ENCODE measurements at places on chromosomes 6 and 20.

- DNase-seq: no peak
Measured at GRCh38 chr20:55650657-55651360, 354.5 kb downstream of the CBLN4 start.

DNA sequence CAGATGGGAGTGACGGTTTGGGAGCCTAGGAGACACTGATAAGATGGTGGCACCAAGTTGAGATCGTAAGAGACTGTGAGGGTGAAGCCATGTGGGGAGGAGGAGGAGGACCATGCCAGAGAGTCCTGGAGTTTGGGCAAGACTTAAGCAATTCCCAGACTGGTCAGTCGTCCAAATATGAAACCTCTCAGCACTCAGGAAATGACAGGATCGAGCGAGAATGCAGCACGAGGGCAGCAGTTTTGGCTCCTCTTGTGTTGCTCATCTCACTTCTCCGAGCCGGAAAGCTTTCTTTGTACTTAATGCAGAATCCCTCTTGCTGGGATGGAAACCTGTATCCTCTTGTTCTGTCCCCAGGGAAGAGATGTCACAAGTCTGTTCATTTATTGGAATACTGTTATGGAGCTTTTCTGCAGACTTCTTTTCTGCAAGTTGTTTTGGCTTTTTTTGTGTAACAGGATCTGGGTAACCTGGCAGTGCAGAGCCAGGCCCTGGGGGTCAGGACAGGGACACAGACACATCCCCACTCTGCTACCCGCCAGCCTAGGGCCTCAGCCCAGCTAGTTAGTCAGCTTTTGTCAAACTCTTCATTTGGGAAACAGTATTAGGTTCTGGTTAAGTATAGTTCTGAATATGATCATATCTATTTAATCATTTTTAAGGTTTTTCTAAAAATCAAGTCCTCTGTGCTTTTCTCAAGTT, 34.3 kb downstream of the FNDC1 start:
- DNase-seq: peak; percentile 90

GRCh38 chr6:11855743-11856142, 77.1 kb upstream of the ADTRP start:
- no peak for DNase-seq

DNA sequence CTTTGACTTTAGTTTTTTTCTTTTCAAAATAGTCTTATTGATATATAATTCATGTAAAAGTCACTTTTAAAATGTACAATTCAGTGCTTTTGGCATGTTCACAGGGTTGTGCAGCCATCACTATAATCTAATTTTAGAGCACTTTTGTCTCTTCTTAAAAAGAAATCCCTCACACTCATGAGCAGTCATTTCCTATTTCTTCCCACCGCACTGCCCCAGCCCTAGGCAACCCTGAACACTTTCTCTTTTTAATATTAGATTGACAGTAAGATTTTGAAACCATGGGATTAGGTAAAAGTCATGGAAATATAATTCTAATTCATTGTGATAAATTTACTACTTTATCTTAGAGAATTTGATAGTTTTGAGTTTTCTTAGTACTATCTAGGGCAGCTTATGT, 309.4 kb downstream of the UTRN start:
- DNase-seq: no peak

Data from MG63 (cell line).